ENCODE measurements at places on chromosomes 6 and 20. TPM values are rescaled to one million over a fixed set of nuclear protein-coding genes. Genes with fewer than 3 reads are reported as not detected.
A peak's percentile ranks its signal among the peaks of the same experiment; 100 is the strongest.

DNA sequence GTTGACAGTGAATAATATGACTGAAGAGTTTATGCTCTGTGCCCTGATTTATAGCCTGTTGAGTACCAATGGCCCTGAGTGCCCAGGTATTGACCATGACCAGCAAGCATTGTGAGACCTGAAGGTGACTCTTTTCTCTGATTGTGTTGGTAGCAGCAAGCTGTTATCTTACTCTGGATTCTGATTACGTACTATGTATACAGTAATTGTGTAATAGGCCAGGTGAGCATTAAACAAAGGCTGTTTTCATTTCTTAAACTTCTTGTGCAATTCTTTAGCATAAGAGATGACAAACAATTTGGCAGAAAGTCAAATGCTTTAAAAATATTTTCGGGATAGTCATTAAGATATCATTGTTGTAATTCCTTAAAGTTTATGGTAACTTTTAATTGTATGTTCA, 111.7 kb upstream of the PTPRK start:
- no peak for DNase-seq

GRCh38 chr6:27687154-27688013, 214.5 kb upstream of the ZNF184 start:
- DNase-seq = peak; percentile 92

DNA sequence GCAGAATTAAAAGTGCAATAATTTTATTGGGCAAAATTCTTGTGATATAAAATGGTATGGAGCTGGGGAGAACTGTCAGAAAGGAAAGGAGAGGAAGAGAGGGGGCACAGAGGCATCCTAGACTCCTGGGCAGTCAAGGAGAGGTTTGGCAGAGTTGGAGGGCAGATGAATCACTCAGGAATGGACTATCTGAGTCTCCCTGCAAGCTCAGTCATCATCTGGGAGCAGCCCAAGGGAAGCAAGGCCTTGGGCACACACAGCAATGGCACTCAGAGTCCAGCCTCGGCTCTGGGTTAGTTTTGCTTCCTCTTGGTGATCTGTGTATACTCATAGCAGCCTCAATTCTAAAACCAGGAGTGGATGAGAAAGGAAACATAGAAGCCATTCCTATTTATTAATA, 67.2 kb downstream of the SLC22A1 start:
- no peak for DNase-seq

The MEI4 gene
- total RNA-seq = not detected

The ELOVL4 gene
- total RNA-seq = 0.20 TPM

DNA sequence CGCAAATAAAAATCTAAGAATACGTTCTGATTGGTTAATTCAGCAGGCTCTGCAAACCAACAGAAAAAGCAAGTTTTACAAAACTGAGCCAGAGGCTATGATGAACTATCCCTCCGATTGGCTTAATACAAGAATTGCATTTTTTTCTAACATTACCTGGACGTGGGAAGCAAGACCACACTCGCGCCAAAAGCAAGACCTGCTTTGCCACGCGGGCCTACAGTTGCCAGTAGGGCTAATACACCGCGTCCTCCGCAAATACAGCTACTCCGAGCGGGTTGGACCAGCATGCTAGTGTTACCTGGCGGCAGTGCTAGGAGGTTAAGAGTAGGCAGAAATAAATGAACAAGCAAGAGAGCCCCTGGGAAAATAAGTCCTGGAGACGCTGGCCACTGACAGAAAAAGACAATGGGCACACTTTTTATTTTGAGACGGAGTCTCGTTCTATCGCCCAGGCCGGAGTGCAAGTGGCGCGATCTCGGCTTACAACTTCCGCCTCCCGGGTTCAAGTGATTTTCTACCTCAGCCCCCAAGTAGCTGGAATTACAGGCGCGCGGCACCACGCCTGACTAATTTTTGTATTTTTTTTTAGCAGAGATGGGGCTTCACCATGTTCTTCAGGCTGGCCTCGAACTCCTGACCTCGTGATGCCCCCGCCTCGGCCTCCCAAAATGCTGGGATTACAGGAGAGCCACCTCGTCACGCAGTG, 131.9 kb upstream of the BTN3A2 start:
- DNase-seq = peak; percentile 85

The IPCEF1 gene
- total RNA-seq = 31.3 TPM

DNA sequence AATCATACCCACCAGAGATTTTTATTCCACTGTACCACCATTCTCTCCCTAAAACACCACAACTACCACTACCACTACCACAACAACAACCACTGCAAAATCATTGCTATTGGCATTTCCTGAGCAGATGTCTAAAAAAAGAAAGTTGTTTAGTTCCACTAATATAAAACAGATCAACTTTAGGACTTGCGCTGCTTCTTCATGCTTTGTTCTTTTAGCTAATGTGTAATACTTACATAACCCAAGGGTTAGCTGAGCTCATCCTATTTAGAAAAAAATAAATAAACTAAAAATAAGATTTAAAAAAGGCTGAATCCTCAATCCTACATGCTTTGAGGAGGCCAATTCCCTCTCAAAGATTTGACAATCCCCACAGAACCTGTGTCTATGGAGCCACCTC, 11.4 kb downstream of the IYD start:
- no peak for DNase-seq

GRCh38 chr6:129340983-129341382, 369.0 kb downstream of the ARHGAP18 start:
- DNase-seq = no peak

The KHDC1L gene
- total RNA-seq = not detected

GRCh38 chr20:58251979-58252591, 23.6 kb upstream of the ANKRD60 start:
- no peak for DNase-seq

- no peak for DNase-seq
Measured at GRCh38 chr6:10759312-10759839, 11.8 kb downstream of the TMEM14B start.

DNA sequence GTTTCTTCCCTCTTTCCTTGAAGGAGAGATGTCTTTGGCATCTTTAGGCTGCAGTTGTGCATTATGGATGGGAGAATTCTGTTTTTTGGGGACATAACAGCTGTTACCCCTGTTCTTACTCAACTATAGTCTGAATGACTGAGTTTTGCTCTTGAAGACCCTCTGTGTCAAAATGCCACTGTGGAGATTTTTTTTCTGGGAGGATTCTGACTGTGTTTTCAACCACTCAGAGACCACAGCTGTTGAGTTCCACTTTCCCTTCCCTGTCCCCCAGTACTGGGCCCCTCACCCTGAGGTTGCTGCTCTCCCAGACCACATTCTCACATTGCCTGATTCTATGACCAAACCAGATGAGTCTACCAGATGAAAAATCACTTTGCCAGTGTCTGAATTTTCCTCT, 48.1 kb downstream of the NKX2-2 start:
- DNase-seq = no peak

GRCh38 chr6:26218824-26219223, 131.6 kb downstream of the HFE start:
- no peak for DNase-seq

The TBX18 gene
- total RNA-seq = not detected

The DSP gene
- 18.8 TPM for total RNA-seq

The SLC16A10 gene
- 4.9 TPM for total RNA-seq

- no peak for DNase-seq
Measured at GRCh38 chr6:170019818-170020583, 268.6 kb downstream of the ERMARD start.

GRCh38 chr6:30955367-30956042, 14.7 kb downstream of the MUCL3 start:
- DNase-seq = peak; percentile 95

The RIN2 gene
- total RNA-seq = 56.7 TPM

- peak; percentile 89 for DNase-seq
Measured at GRCh38 chr6:170290296-170291128, at the start of gene DLL1. DLL1 (minus strand) TSS chr6:170291078; CDS start chr6:170290139, 939 bp downstream.

DNA sequence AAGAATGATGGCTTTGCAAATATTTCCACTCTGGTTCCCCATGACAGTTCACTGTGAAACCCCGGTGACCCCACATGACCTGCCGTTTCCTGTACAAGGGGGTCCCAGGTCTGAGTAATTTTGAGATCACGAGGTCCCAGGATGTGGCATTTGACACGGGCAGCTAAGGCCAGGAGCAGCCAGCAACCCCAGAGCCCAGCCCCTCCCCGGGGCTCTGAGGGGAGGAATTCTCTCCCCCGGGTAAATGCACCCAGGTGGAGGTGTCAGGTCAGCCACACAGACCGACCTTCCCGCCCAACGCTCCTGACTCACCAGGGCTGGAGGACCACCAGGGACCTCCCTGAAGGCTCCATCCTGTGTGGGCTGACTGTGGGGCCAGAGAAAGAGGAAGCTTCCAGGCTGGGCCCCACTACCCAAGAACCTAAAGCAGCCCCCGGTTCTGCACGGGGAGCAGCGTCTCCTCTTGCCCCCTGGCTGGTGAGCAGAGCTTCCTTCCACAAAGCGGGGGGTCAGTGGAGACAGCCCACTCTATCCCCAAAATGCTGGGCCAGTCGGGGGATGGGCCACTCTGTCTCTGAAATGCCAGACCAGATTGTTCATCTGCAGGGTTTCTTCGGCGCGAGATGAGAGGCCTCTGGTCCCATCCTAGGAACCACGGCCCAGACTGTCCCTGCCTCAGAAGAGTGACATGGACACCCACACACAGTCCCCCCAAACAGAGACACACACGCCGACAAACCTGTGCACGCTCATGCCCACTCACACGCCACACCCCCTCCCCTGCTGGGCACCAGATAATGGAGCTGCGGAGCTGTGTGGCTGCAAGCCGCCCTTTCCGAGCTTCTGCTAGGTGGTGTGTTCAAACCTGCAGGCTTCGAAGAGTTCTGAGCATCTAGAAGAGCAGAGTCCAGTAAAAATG, 23.4 kb upstream of the SLCO4A1 start:
- DNase-seq = peak; percentile 85

DNA sequence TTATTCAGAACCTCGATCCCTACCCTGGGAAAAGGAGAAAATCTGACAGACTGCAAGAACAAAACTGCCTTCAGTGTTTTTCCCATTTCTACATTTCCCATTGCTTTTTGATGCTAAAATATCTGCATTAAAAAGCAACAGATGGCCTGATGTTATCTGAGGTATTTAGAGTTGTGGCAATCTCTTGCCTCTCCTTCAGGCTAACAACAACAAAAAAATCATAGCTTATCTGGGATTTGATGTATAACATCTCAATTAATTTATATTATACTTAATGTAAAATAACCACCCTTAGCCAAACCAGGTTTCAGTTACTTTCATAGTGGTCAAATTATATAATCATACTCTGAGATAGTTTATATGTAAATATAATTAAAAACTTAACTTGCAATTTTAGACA, 15.8 kb upstream of the GABRR2 start:
- DNase-seq = no peak

The PEDS1 gene
- 15.5 TPM for total RNA-seq

DNA sequence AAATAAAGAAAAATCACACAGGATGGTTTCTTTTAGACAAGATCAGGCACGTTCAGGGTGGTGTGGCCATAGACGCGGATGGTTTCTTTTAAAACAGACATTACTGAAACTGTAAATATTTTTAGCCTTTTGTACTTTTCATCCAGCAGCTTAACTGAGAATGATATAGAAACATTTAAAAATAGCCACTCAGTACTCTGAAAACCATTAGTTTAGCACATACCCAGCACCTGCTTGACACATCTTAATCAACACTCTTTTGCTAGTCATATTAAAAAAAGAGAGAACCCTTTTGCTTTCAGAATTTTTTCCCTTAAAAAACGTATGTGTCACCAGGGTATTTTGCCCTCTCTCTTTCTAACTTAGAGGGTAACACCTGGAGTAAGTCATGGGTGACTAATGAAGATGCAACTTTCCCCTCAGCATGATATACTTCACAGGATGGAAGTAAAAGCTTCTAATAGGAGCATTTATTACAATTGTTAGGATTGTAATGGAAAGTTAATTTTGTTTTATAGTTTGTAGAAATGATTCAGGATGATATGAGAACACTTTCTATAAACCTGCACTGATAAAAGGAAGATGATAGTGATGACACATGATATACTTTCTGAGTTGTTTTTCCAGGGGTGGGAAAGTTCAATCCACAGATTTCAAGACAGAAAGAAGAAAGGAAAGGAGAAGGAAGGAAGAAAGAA, 45.2 kb downstream of the BACH2 start:
- no peak for DNase-seq

The ASIP gene
- total RNA-seq = not detected

The RIMS1 gene
- not detected for total RNA-seq

The ZNF292 gene
- 75.0 TPM for total RNA-seq

The FHL5 gene
- total RNA-seq = 9.6 TPM

The C20orf204 gene
- total RNA-seq = 1.2 TPM

- no peak for DNase-seq
Measured at GRCh38 chr6:38836585-38836984, 121.5 kb downstream of the DNAH8 start.

GRCh38 chr6:2110504-2110903, 134.9 kb downstream of the GMDS start:
- DNase-seq = no peak

GRCh38 chr6:170158296-170159021, 132.4 kb downstream of the DLL1 start:
- DNase-seq = peak; percentile 66

- DNase-seq = no peak
Measured at GRCh38 chr20:54433636-54434035, 41.8 kb upstream of the DOK5 start.

The RNF182 gene
- 0.63 TPM for total RNA-seq

The GNAS-AS1 gene
- total RNA-seq = not detected
